Type B pancreatic cell (in vitro differentiated cells): ENCODE measurements at places on chromosomes 7 and 10. TPM values are rescaled to one million over a fixed set of nuclear protein-coding genes. Genes with fewer than 3 reads are reported as not detected.

DNA sequence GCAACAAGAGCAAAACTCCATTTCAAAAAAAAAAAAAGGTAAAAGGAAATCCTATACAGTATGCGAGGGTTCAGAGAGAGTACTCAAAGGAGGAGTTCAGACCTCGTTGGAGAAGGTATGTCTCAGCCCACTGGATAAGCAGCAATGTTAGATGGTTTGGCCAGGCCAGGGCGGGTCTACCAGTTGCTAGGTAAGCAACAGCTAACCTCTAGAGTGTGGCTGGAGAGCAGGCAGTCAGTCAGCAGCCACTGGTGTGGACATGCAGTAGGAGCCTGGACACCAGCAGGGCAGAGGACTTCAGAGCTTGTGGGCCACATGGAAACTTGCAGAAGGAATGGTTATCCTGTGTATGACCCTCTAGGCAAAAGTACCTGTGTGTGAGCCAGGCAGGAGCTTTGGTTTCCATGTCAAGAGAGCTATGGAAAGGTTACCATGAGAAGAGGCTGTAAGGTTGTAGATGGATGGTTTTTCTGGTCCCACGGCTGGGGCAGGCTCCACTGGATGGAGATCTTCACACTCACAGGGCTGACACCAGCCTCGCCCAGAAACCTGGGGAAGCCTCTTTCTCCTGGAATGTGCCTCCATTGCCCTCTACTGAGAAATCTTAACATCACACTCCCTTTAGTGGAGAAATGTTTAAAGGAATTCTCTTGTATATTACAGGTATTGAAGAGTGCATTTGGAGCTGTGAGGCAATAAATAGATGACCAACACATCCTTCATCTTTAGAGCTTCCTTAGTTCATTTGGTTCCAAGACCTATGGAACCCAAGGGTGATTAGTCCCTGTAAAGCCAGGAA lies 63.6 kb downstream of the CCDC186 start:
- H3K4me1 ChIP-seq = no peaks in the 10 kb centered on the region
- H3K27me3 ChIP-seq = peaks cover 21% of the 10 kb centered on the region
- no peak overlapping the region for H3K4me3 ChIP-seq
- DNase-seq = no peak
- H3K36me3 ChIP-seq = no peaks in the 10 kb centered on the region

DNA sequence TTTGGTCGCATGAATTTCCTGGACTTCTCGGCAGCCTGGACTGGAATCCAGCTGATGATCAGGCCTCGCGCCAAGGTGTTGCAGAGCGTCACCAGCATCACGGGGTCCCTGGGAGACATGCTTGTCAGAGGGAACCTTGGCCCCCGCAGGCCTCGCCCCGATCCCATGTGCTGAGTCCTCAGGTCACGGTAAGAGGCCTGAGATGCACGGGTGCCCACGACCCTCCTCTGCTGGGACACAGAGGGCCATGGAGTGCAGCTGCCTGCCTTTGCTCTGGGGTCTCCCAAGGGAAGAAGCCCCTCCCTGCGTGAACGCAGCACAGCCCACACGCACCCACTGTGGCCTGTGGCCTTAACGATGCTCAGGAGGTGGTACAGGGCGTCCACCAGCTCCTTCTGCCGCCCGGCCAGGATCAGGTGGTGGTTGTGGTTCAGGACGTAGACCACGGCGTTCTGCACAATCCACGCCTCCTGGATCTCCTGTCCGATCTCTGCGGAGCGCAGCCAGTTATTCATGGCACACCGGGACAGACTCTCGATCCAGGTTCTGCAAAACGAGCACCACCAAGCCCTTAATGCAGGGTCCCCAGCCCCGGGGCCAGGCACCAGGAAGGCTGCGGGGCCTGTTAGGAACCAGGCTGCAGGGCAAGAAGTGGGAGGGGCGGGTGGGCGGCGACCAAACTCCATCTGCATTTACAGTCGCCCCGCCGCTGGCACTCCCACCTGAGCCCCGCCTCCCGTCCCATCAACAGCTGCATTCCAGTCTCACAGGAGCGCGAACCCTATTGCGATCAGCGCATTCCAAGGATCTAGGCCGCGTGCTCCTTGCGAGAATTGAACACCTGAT lies 29.4 kb downstream of the CFAP46 start:
- DNase-seq = no peak
- peaks cover 5% of the 10 kb centered on the region for H3K4me1 ChIP-seq
- H3K27me3 ChIP-seq = no peaks in the 10 kb centered on the region
- no peak overlapping the region for H3K4me3 ChIP-seq
- no peak overlapping the region for H3K27ac ChIP-seq
- H3K36me3 ChIP-seq = no peaks in the 10 kb centered on the region

- no peak for DNase-seq
- H3K4me3 ChIP-seq = no peak overlapping the region
- H3K27me3 ChIP-seq = peaks cover 9% of the 10 kb centered on the region
- H3K27ac ChIP-seq = no peak overlapping the region
Measured at GRCh38 chr10:24177636-24178035, 31.3 kb upstream of the KIAA1217 start.

- no peak overlapping the region for H3K27ac ChIP-seq
- H3K27me3 ChIP-seq = no peaks in the 10 kb centered on the region
- DNase-seq = no peak
- no peaks in the 10 kb centered on the region for H3K36me3 ChIP-seq
- H3K4me1 ChIP-seq = no peaks in the 10 kb centered on the region
- no peak overlapping the region for H3K4me3 ChIP-seq
Measured at GRCh38 chr10:49739426-49739825, 22.7 kb downstream of the OGDHL start.

GRCh38 chr10:75730847-75731246 lies 299.4 kb downstream of the LRMDA start:
- no peak for DNase-seq
- peaks cover 33% of the 10 kb centered on the region for H3K4me1 ChIP-seq
- H3K27ac ChIP-seq = no peak overlapping the region
- H3K4me3 ChIP-seq = no peak overlapping the region
- H3K36me3 ChIP-seq = peaks cover 4% of the 10 kb centered on the region
- H3K27me3 ChIP-seq = peaks cover 68% of the 10 kb centered on the region

DNA sequence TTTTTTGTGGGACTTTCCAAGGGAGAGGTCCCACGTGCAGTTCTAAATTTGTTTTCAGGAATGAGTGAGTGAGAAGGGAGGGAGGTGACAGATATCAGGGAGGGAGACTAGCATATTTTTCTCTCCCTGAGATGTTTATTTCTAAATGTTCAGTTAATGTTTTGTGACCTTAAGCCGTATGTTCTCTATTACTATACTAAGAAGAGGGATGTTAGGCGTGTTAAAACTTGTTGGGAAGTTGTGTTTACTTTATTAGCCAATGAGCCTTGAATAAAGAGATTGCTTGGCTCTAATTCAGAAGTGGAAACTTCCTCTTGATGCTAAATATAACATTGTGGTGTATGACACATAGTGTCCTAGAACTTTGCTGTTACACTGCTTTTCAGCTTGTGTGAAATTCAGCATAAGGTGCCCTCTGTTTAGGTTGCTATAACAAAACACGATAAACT lies 37.3 kb downstream of the DNAH11 start:
- H3K27ac ChIP-seq = no peak overlapping the region
- H3K27me3 ChIP-seq = no peaks in the 10 kb centered on the region
- H3K36me3 ChIP-seq = peaks cover 5% of the 10 kb centered on the region
- no peak overlapping the region for H3K4me3 ChIP-seq

DNA sequence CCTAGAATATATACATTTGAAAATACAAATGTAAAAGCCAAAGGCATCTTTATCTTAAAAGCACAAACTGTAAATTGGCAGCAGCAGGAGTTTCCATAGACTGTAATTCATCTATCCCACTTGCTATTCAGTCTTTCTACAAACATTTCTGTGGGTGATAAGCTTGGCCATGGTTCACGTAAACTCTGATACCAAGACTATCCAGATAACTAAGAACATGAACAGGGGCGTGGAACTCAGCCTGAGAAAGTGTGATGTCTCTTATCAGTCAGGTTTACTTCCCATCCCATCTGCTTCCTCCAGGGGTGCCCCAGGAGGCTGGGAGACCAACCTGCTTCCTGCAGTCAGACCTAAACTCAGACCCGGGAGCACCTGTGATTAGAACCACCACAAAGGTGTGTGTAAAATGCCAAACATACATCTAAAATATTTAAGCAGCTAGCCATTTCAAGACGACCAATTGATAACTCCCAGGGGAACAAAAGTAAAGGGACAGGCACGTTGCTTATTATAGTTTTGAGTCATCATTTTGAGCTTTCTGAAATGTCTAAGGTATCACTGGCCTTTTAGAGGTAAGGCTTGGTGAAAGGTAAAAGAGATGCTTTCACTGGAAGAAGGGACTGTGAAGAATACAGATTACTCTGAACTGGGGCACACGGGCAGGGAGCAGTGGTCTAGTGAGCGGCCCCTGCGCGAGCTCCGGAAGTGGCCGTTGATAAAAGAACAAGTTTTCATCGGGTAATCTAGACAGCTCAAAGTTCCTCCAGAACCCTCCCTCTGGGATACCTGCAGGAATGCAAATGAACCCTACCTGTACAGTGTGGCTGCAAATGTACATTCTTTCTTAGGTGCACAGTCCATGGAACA lies 51.5 kb downstream of the RSU1 start:
- no peaks in the 10 kb centered on the region for H3K4me1 ChIP-seq
- no peak overlapping the region for H3K27ac ChIP-seq
- H3K27me3 ChIP-seq = no peaks in the 10 kb centered on the region
- no peak for DNase-seq
- H3K4me3 ChIP-seq = no peak overlapping the region
- H3K36me3 ChIP-seq = peaks cover 10% of the 10 kb centered on the region

GRCh38 chr10:78629773-78630172 lies 439.0 kb upstream of the ZMIZ1 start:
- H3K27ac ChIP-seq = no peak overlapping the region
- H3K4me3 ChIP-seq = no peak overlapping the region
- H3K4me1 ChIP-seq = peaks cover 41% of the 10 kb centered on the region

DNA sequence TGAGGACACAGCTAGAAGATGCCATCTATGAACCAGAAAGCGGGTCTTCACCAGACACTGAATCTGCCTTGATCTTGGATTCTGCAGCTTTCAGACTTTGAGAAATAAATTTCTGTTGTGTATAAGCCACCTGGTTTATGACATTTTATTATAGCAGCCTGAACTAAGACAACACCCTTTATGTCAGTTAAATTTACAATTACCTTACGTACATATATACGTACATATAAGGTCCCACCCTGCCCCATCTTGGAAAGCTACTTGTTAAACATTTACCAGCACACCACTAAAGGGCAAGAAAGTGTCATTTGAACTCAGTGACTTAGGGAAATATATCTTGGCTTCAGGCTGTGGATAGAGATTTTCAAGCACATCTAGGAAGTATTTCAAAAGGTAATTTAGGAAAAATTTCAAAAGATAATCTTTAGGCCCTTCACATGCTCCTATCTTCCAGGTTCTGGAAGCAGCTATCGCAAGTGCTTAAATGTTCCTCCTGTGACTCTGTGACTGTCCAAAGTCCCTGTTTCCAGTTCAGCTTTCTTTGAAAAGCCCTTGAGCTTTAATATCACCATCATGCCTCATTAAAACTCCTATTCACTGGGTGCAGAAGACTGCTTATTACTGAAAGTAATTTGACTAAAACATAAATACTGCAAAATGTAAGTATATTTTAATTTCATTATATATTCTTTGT lies 9.6 kb upstream of the SRI start:
- H3K4me3 ChIP-seq = no peak overlapping the region
- no peaks in the 10 kb centered on the region for H3K27me3 ChIP-seq
- no peak for DNase-seq
- H3K36me3 ChIP-seq = no peaks in the 10 kb centered on the region
- no peak overlapping the region for H3K27ac ChIP-seq
- H3K4me1 ChIP-seq = peaks cover 3% of the 10 kb centered on the region

- no peak overlapping the region for H3K27ac ChIP-seq
- peaks cover 12% of the 10 kb centered on the region for H3K4me1 ChIP-seq
- peaks cover 13% of the 10 kb centered on the region for H3K36me3 ChIP-seq
- H3K27me3 ChIP-seq = peaks cover 6% of the 10 kb centered on the region
- DNase-seq = no peak
Measured at GRCh38 chr10:14074062-14074884, 256.5 kb downstream of the FRMD4A start.

GRCh38 chr7:37970211-37970610 lies 49.8 kb downstream of the EPDR1 start:
- no peaks in the 10 kb centered on the region for H3K27me3 ChIP-seq
- no peak overlapping the region for H3K27ac ChIP-seq
- DNase-seq = no peak
- no peaks in the 10 kb centered on the region for H3K36me3 ChIP-seq

Gene FAM241B
- total RNA-seq = 8.8 and 9.8 TPM in 2 replicates

Gene RBM20
- total RNA-seq = 2.8 and 5.2 TPM in 2 replicates

Gene PAOX
- total RNA-seq = 6.9 and 8.2 TPM in 2 replicates

Gene DEPP1
- total RNA-seq = 25.7 and 53.0 TPM in 2 replicates

Gene MCM10
- 12.2 and 31.7 TPM in 2 replicates for total RNA-seq
